ENCODE measurements at places on chromosomes 4 and X.

GRCh38 chrX:41785685-41786084 is 61.7 kb downstream of the GPR82 start:
- DNase-seq: no peak

DNA sequence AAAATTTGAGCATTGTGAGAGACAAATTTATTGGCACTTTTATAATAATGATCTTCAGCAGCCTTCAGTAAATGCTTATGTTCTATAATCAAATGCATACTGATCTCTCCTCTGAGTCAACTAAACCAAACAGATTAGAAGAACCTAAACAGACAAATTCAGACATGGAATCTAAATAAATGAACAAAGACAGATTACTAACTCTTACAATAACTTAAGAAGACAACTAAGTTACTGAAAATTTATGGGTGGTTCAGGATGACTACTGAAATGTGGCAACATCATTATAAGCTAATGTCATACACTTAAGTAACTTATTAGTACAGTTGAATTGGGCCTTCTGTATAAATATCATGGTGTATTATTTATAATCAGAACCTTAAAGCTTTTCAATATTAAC is 127.3 kb downstream of the NEK1 start:
- DNase-seq: no peak

DNA sequence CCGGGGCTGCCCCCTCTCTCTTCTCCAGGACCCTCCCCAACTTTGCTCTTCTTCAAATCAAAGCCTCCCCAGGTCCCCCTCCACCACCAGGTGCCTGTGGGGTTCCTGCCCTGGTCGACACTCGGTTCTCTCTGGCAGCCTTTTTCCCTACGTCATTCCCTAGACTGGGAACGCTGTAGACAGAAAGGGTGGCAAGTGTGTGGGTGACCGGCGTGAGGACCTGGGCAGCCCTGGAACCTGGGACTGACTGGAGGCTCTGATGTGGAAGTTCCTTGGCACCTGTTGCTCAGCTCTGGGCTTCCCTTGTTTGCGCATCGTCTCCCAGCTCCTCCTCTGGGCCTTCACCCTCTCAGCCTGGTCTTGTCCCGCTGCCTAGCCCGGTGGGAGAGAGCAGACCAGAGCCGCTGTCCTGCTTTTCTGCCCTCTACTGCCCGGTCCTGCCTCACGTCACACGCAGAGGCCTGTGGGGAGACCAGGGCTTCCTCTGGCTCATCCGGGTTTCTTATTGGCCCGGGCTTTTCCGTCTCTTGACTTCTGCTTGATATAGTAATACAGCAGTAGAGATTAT is 1.3 kb downstream of the TACC3 start:
- DNase-seq: no peak

DNA sequence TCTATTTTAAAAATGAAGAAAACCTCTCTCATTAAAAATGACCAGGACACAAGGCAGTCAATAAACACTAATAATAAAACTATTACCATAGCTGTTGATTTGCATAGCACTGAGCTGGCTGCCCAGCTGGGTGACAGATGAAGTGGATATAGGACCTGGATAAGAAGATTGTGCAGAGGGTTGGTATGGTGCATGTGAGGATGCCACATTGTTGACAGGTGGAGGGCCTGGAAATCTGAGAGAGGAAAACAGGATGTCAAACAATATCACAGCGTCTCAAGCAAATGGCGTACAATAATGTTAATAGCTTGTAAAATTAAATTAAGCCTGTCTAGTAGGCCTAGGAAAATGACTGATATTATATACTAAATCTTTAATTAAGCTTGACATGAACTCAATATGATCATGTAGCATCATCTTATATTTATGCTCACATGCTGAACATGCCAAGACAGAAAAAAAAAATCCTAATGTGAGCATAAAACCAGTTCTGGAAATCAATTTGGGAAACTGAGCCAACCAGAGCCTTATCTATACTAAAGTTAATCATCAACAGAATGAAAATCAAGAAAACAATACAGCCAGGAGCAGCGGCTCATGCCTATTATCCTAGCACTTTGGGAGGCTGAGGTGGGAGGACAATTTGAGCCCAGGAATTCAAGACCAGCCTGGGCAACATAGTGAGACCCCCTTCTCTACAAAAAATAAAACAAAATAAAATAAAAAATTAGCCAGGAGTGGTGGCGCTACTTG is 18.6 kb downstream of the SEC24D start:
- DNase-seq: no peak

- DNase-seq: no peak
Measured at GRCh38 chr4:13316354-13316753, 167.8 kb downstream of the RAB28 start.

DNA sequence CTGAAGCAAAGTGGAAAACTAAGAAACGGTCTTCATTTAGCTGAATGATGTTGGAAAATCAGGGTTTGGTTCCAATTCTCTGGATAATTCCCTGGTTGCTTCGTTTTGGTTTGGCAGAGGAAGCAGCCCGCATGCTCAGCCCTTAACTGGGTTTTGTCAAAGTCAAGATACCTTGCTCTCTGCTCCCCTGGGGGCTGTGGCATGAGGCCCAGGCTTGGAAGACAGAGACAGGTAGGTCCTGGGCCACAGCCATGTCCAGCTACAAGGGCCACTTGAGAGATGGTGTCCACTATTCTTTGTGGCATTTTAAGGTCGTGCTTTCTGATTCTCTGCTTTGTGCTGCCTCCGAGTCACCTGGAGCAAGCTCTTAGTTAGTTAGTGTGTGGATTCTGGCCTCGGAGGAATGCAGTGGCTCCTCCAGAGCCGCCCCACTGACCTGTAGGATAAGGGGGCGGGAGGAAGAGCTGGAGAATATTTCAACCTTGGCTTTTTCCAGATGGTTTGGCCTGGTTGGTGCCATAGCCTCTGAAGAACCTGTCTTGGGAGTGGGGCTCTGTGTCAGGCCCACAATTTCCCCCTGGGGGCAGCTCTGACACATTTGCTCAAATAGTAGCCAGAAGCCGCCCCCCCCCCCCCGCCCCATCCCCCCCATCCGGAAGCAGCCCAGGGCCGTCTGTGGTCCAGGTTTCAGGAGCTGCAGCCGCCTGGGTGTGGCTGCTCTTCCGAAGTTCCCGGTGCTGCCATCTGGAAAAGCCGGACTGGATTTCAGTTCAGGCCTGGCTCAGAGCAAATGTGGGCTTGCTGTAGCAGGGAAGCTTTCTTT is 147.1 kb downstream of the NHS start:
- no peak for DNase-seq

DNA sequence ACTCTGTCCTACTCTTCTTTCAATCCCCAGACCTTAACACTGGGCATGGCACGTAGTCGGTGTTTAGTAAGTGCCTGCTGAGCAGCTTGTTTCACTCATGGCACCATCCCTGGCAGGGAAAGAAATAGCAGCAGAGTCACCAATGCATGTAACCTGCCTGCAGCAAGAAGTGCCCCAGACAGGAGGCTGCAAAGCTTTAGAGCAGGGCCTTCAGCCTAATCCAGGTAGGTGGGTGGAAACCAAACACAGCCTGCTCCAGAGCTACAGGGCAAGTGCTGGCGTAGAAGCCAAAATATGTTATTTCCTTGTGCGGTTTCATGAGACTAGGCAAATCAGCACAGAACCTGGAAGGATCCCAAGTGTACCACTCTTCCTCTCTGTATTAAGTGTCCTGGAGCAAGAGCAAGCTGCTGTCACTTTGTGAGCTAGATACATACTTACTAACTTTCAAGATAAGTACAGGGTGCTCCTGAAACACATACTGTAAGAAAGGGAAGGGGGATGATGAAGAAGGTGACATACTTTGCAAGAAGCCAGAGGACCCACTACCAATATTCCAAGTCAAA is 5.5 kb downstream of the PROM1 start:
- no peak for DNase-seq
